ENCODE measurements at places on chromosomes 7 and 10.

GRCh38 chr7:5429857-5430611 lies 6.4 kb upstream of the TNRC18 start:
- peak; percentile 35 for DNase-seq

GRCh38 chr7:119545118-119545517 lies 727.9 kb upstream of the KCND2 start:
- peak; percentile 47 for DNase-seq

GRCh38 chr7:55432939-55433784 lies 68.0 kb downstream of the LANCL2 start:
- peak; percentile 53 for DNase-seq

DNA sequence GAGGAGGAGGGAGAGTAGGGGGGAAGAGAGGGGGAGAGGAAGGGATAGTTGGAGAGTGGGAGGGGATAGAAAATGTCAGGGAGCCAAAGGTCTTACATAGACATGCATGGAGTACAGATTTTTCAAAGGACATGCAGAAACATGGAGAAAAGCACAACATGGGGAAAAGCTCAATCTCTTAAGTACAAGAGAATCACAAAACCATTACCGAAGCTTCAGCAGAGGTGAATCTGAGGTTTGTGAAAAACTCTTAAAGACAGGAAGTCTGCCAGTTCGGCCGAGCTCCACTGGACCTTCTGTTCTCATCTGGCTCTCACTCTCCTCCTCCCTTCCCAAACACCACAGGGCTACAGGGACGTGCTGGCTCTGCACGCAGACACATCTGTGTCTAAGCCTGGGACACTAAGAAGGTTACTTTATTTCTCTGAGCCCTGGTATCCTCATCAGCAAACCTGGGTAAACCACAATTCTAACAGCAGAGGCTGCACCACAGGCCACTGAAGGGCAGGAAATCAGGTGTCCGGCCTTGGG lies 133.9 kb downstream of the COBL start:
- DNase-seq = no peak

- no peak for DNase-seq
These were observed 14.0 kb downstream of the DNAJB12 start for GRCh38 chr10:72340510-72341261.

GRCh38 chr7:76395965-76396726 lies 13.4 kb downstream of the SSC4D start:
- no peak for DNase-seq
